ENCODE measurements at places on chromosomes 7 and 10.

GRCh38 chr10:6543431-6544005 is 36.6 kb downstream of the PRKCQ start:
- DNase-seq, result peak; percentile 41

GRCh38 chr10:116278846-116279245 is 5.8 kb upstream of the GFRA1 start:
- no peak for DNase-seq

- DNase-seq, result no peak
These were observed 30.5 kb upstream of the TRIM8 start for GRCh38 chr10:102613785-102614184.

DNA sequence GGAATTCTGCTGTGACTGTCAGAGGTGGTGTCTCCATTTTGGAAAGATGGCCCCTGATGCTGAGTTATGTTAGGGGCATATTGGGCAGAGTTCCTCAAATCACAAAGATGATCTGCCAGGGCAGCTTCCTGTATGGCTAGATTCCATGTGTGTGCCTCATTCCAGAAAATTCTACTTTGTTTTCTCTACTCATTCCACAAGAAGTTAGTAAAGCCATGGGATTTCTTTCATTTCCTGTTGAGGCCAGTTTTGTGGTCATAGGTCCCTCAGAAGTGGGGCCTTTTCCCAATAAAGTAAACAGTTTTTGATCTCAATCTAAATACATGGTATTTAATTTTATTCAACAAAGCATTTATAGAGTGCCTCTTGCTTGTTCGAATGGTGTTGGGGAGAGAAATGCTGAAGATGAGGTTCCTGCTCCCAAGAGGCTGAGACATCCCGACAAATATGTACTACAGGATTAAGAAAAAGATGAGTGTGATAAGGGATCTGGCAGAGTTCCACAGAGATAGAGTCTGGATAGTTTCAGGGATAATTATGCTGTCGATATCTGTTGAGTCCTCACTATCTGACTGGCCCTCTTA is 33.0 kb downstream of the MINDY4 start:
- DNase-seq, result no peak

DNA sequence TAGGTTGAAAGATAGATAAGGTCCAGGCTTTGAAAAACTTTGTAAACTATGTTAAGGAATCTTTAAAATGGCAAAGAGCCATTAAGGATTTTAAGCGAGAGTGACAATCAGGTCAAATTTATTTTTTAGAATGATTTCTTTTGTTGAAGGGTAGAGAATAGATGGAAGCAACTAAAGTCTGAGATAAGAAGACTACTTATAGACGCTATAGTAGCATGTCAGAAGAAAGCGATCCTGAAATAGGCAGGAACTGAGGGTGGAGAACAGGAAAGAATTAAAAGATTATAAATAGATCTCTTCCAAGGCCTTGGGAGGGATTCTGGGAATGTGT is 13.0 kb upstream of the TSPAN13 start:
- no peak for DNase-seq
